Tongue (tissue), 3 donors: ENCODE measurements at places on chromosomes 11 and 22. TPM values are rescaled to one million over a fixed set of nuclear protein-coding genes. Genes with fewer than 3 reads are reported as not detected.

Gene C22orf42
- not detected for total RNA-seq

Gene IL17REL
- total RNA-seq, result not detected

Gene C11orf65
- 2.5 TPM for total RNA-seq

Gene WNT11
- 28.0 TPM for total RNA-seq

Gene RNF121
- total RNA-seq, result 27.7 TPM

Gene CRYBB1
- total RNA-seq, result not detected

Gene PIWIL4
- total RNA-seq, result 9.0 TPM

Gene F2
- not detected for total RNA-seq

Gene MUC2
- total RNA-seq, result 1.8 TPM

Gene USP2
- 39.2 TPM for total RNA-seq

Gene CD6
- not detected for total RNA-seq

Gene TUBA8
- total RNA-seq, result 13.3 TPM

Gene MRGPRX4
- total RNA-seq, result not detected

Gene MS4A3
- 0.62 TPM for total RNA-seq

Gene OR6M1
- not detected for total RNA-seq
